T-helper 22 cell (primary cell): ENCODE measurements at places on chromosomes 2 and 18.

DNA sequence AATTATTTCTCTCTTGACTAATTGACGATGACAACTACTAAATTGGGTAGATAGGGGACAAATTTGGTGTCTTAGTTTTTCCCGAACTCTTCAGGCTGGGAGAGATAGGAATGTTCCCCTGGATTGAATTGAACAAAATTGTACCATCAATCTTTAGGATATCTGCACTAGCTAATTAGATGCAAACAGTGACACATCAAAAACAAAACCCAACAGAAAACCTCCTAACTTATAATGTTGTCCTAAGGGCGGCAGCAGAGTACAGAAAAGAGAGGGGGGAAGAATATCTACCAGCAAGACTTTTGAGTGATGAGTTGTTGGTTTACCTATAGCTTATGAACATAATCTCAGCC, 342.9 kb downstream of the INSIG2 start:
- no peak for DNase-seq

DNA sequence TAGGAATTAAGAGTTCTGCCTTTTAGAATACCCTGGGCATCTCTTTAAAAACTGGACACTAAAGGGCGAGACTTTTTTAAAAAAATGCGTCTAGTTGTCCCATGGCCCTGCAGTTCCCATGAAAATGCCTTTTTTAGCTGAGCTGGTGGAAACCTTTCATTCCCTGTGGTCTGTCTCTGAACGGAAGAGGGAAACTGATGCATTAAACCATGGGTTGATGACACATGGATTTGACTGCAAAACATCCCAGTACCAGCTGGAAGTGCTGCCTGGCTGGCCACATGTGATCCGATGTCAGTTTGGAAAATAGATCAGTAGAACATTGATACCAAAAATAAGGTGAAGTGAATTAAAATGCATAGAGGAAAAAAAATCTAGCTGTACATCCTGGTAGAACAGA, 129.2 kb downstream of the MYO1B start:
- no peak for DNase-seq

DNA sequence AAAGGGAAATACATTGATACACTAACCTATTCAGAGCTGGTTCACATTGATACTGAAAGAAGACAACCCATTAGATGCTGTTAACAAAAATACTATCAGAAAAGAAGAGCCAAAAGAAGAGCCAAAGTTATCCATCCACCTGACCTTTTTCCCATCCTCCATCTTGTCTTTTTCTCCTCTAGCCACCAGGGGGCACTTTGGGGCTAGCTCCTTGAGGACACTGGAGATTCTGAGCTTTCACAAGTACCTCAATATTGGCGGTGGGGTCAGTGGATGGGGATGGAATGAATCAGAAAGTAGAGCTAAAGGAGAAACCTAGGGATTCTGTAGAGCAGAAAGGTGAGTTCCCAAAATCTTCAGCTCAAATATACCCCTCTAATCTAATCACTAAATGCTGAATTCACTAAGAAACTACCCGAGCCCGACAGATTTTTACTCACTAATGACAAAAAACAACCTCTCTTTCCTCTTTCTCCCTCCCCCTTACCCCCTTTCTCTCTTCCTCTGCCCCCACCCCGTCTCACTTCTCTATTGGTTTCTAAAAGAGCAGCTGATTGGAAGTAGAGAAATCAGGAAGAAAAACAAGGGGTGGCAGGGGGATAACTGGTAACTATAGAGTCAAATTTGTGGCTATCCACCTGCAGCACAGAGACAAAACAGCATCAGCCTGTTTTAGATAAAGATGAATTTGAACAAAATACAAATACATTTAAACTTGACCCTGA, 203.3 kb downstream of the TCF4 start:
- DNase-seq: no peak

DNA sequence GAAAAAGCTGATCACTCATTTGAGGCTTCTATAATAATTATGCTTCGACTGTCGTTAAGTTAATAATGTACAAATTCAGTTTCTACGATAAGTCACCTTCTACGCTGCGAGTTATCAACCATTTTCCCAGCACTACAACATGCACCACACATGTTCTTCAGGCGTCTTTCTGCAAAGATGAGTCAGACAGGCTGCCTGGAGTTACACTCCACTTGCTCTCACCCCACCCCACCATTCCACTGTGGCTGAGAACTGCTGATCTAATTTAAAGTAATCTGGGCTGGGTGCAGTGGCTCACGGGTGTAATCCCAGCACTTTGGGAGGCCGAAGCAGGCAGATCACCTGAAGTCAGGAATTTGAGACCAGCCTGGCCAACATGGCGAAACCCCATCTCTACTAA, 218.6 kb downstream of the DYM start:
- DNase-seq: no peak

GRCh38 chr2:43196768-43197587, 29.4 kb downstream of the ZFP36L2 start:
- DNase-seq: no peak

DNA sequence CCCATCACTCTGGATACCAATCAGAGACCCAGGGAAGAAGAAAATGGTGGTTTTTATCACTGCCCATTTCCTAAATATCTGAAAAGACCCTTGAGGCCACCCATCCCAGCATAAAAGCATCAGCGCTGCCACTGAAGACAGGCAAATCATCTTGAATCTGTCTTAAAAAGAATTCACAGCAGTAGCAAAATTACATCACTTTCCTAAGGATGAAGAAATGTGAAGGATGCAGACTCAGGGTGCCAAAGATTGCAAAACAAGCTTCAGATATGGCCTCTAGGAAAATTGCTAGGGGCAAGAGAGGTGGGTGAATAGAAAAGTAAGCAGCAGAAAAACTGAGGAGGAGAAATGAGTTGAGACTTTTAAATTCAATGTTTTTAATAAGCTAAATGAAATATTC, 70.0 kb downstream of the SLC25A12 start:
- DNase-seq: no peak

- DNase-seq: no peak
These were observed 122.8 kb downstream of the OSBPL1A start for GRCh38 chr18:24274837-24275236.

- DNase-seq: no peak
These were observed at the start of gene DYTN for GRCh38 chr2:206718296-206718695. DYTN (minus strand) TSS chr2:206718396; CDS start chr2:206718279, 117 bp downstream.

- no peak for DNase-seq
These were observed 24.5 kb upstream of the MYO1B start for GRCh38 chr2:191220671-191221070.

DNA sequence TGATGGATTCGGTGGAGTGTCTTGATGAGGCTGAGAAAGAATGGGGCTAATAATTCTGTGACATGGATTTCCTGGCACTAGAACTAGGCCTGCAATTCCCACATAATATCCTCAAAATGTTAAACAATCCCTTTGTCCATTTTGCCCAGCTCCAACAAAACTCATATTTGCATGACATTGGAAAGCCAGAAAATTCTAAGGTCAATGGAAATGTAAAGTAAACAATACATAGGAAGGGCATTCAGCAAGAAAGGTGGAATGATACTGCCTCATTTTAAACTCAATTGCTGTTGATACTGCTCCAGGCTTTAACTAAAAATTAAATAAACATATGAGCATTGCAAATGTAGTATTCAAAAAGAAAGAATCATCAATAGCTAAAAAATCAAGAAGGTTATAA, 434.8 kb upstream of the SLC8A1 start:
- DNase-seq: no peak

- no peak for DNase-seq
These were observed 482.1 kb downstream of the ARHGAP15 start for GRCh38 chr2:143611336-143611735.

GRCh38 chr2:68044099-68044498, 18.7 kb downstream of the C1D start:
- no peak for DNase-seq

DNA sequence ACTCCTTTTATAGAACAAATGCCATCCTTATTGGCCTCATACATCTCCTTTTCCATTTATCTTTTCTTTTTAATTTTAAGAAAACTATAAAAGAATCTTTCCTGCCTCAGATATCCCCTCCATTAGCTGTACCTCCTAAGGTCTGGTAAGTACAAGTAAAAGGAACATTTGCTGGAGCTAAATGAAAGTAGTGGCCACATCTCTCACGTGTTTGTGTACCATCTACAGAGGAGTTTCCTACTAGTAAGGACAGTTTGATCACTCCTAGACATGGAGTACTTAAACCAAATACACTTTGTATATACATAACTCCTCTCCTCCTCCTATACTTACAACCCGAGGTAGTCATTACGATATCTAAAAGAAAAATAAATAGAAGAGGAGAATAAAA, 504.8 kb downstream of the LRRTM4 start:
- DNase-seq: no peak

- no peak for DNase-seq
These were observed 705 bp downstream of the EFR3B start for GRCh38 chr2:25042321-25043240.

GRCh38 chr2:225033440-225034318, 8.6 kb downstream of the DOCK10 start:
- DNase-seq: no peak

- DNase-seq: no peak
These were observed 1891.5 kb upstream of the PIK3C3 start for GRCh38 chr18:40063488-40063887.

DNA sequence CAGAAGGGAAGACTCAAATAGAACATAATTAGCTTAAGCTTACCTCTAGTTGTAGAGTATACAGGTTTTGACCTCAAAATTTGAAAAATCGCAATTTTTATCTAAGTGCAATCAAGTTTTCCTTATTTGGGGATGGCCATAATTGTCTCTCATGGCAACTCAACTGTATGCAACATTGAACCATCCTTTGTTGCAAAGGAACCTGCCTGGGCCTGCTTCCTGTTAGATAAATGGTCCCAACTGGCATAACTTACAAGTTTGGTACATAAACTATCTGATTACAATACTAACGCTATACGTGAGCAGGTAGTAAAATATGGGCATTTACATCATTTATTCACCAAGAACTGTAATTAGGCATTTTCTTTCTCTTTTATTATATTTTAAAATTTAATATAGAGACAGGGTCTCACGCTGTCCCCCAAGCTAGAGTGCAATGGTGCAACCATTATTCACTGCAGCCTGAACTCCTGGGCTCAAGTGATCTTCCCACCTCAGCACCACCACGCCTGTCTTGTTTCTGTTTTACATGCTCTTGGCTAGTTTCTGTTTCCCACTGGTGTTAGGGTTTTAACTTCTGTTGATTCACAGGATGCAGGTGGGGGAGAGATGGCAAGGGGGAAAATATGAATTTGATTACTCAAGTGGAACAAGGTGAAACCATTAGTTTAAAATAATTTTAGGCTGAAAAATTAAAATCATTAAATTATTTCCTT, 55.3 kb upstream of the B3GNT2 start:
- no peak for DNase-seq

- no peak for DNase-seq
These were observed 5.0 kb upstream of the CNGA3 start for GRCh38 chr2:98341241-98341640.

GRCh38 chr18:37322492-37323035, 243.0 kb downstream of the CELF4 start:
- no peak for DNase-seq

DNA sequence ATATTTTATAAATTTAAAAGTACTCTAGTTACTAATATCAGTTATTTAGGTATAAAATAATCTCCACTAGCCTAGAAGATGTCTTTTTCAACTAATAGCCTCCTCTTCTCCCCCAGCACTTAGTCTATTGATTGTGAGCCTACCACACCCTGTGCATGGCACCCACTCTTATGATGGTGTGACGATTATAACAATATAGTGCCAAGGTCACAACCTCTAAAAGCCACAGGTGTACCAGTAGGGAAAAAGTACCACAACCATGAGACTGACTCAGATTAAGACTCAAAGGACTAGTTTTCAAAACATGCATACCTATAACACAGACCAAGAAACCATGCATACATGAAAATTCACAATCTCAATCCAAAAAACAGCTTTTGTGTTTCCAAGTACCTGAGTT, 27.6 kb downstream of the THADA start:
- DNase-seq: no peak

DNA sequence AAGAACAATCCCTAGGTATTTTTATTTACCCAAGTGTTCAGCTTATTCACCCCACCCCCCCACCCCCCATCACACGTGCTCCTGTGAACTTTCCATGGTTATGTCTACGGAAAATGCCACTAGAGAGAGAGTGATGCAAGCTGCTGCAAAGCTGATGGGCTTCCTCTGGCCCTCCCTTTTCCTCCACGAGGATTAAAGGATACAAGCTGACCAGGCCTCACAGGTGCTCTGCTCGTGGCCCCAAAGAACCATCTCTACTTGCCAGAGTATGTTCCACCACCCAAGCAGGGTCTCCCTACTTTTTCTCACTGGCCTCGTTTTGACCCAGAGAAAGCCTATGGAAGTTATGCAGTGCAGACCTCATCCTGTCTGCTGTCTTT, 342.6 kb downstream of the CELF4 start:
- no peak for DNase-seq

GRCh38 chr18:79864006-79864725, 66.4 kb downstream of the KCNG2 start:
- no peak for DNase-seq

DNA sequence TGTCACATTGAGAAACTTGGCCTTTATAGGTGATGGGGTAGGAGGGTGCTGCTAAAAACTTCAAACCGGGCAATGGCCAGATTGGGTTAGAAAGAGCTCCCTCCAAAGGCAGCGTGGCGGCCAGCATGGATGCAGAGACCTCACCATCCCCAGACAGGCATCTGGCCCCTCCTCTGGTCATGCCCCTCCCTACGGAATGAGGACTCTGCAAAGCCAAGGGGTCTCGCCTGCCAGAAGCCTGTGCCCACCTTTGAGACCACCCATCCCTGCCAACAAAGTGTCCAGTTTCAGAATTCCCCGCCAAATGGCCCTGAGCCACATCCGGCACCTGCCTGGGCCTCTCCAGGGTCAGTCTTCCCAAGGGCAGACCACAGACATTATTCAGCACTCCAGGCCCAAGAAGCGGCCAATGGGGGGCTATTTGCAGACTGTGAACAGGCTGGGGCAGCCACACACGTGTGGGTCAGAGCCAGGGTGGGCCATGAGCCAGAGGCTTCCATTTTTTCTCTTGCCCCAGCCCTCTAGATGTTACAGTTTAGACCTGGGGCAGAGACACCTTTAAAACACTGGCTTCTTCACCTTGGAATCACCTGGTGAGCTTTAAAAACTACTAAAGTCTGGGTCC, 4.2 kb upstream of the ATP6V1B1 start:
- no peak for DNase-seq

DNA sequence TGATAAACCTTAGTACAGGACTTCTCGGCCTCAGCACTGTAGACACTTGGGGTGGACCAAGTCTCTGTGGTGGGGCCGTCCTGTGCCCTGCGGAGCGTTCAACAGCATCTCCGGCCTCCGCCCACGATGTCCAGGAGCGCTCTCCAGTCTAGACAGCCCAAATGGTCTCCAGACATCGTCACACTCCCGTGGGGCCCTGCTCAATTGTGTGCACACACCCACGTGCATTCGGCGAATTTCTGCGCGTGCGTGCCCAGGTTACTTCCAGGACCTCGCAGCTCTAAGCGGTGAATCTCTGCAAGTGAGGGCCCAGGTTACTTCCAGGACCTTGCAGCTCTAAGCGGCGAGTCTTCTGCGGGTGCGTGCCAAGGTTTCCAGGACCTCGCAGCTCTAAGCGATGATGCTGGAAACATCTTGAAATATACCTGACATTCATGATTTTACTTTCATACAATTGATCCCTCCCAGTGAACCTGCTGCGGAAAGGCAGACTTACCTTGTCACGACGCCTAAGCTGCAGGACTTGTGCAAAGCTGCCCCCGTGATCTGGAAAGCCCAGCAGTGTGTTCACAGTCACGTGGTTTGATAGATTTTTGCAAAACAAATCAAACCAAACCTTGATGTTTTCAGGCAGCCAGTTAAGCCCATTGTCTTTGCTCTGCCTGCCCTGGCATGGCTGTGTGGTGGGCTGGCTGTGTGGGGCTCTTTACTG, 16.1 kb upstream of the OTOS start:
- DNase-seq: no peak
